ENCODE measurements at places on chromosomes 6 and 20.

DNA sequence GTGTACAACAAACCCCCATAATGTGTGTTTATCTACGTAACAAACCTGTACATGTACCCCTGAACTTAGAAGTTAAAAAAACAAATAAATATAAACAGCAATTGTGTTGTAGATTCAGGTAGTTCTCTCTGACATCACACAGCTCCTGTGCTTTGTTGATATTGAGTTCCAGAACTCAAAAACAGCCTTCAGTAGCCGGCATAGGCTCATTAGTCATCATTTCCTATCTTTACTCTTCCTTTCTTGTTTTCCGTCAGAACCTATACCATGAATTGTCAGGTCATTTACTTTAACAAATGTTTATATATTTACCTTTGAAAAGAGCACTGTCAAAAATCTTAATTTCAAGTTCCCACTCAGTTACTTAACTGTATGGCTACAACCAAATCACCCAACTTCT lies 88.8 kb downstream of the ADTRP start:
- DNase-seq: no peak

DNA sequence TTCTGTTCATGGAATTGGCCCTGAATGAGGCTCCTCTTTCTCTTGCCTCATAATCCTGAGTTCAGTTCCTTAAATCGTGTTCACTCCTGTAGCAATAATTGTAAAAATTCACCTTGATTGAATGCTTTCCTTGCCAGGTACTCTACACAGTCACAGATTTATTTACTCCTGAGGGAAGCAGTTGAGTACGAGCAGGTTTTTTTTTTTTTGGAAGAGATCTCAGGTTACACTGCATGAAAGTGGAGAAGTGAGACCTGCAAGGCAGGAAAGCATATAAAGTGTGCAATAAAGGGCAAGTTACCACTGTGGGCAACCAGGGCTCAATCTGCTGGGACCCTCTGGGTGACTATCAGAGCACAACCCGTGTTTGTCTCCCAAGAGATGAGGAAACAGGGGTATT lies 93.0 kb upstream of the DOK5 start:
- no peak for DNase-seq

DNA sequence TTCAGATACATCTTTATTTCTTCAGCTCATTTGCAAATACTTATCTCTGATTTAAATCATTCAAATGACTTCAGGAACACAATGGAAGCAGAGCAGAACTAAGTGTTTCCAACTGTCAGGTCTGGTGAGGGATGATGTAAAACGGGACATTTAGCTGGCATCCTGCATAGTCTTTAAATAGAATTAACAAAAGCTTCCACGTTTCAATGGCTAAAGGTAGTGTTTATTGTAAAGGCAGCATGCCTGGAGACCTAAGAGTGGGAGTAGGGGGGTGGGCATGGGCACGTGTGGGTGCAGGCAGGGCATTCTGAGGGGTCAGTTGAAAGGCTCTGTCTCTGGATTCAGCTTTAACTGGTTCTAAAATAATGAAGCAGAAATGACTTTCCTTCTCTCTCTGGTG lies 174.9 kb downstream of the PLCB1 start:
- no peak for DNase-seq

DNA sequence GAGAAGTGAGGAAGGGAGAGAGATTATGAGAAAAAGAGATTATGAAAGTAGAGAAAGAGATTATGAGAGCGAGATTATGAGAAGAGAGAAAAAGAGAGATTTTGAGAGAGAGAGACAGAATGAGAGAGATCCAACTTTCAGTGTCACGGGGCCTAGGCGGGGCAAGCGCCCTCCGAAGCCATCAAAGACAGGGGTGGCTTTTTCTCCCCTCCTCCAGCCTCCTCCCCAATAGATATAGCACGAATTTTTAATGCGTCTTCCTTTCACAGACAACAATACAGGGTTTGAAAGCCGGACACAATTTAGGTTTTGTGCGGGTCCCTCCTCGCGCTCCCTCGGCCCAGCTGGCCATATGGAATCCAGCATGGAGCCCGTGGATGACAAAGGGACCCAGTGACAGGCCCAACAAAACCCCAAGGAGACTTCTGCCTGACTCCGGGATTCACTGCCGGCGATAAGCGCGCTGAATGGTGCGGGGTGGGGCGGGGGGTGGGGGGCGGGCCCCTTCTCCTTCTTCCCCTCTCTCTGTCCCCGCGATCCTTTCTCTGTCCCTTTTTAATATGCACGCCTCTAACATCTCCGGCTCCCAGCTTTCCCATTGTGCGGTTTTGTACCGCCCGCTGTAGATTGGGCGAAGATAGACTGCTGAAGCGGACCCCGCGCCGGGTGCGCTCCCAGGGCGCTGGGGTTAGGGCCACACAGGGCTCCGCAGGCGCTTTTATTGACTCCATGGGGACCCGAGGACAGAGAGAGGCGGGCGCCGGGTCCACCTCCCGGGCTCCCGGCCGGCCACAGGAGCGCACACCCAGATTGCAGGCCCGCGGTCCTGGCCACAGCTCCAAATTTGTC lies 5.4 kb downstream of the NKX2-2 start:
- DNase-seq: peak; percentile 76

DNA sequence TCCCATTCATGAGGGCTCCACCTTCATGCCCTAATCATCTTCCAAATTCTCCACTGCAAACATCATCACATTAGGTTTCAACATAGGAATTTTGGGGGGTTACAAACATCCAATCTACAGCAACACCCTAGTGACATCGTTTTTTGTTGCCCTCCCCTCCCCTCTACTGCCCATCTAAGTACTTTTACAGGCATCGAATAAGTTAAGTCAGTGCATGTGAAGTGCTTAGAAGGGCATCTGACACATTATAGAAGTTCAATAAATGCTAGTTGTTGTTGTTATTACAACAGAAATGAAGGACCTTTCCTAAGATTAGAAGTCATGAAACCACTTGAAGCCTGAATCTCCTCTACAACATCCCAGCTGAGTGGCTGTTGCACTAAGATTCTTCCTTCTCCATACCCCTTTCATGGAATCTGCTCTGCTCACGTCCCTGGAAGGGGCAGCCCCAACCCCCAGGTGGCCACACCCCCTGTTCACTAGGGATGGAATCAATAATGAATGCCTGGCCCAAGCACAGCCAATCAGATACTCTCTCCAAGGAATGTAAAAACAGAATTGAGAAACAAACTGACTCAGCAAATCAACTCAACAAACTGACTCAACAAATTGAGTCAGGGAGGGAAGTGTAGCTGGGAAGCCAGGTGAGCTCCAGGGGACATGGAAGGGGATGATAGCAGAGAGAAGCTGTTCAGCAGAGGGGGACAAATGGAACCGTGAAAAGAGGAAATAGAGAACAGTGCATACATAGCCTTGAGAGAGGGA lies 3.9 kb upstream of the LRP11 start:
- DNase-seq: no peak

- no peak for DNase-seq
These were observed 68.0 kb upstream of the SMIM28 start for GRCh38 chr6:138309695-138310094.

DNA sequence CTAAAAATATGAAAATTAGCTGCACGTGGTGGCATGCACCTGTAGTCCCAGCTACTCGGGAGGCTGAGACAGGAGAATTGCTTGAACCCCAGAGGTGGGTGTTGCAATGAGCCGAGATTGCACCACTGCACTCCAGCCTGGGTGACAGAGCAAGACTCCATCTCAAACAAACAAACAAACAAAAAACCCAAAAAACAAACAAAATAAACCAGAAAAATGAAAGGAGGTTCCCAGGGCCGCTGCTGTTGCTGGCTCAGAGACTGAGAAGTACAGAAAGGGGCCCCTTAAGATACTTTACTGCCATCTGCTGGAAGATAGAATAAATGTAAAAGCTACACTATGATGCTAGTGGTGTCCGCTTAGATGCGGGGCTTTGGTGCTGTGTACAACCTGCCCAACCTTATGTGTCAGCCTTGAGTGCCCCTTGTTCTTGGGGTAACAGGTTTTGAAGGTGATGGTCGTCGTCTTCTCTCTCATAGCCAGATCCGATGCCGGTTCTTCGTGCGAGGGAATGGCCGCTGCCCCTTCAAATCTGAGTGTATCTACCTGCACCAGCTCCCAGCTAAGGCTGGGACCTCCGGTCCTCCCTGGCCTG lies 2.8 kb upstream of the FANCE start:
- DNase-seq: no peak

GRCh38 chr6:18240230-18240629 lies 24.1 kb downstream of the DEK start:
- DNase-seq: no peak

DNA sequence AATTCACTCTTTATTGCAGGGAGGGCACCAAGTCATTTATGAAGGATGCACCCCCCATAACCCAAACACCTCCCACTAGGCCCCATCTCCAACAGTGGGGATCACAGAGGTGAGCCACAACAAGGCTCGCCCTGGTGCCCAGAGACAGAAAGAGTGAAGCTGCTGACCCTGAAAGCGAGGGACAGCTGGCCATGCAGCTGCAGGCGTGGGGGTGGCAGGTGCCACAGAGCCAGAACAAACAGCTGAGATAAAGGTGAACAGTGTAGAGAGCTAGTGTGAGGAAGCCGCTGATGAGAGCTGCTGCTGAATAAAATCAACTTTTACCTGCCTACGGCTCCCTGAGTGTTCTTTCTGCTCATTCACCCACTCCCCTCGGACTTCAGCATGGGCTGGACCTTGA lies 18.8 kb upstream of the RGS17 start:
- DNase-seq: no peak

DNA sequence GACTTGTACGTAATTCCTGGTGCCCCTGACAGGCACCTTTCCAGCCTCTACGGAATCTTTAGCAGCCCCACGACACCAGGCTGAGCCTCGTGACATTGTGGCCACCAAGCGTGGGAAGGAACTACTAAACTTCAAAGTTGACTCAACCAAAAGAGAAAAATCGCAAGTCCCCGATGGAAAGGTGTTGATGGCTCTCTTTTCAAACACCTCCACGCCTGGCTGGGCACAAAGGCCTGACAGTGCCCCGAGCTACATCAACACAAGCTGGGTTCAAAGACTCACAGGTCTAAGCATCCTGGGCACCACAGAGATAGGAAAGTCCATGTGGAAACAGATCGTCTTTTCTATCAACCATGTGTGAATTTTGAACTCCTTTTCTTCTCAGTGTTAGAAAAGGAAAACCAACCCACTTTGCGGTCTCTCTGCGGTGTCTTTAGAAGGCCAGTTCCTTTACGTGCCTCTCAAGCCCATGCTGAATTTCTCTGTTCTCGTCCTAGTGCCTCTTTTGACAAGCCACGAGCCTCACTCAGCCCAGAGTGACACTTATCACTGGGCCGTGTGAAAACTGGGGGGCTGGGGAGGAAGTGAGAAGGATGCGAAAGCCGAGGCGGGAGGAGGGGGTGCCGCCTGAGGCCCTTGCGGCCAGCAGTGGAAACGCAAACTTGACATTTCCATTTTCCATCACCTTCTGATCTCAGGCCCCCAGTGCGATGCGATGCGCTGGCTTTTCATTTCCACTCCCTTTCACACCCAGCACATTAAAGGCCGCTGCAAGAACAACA lies 59.4 kb downstream of the GFOD1 start:
- no peak for DNase-seq

GRCh38 chr6:53529324-53530036 lies 15.4 kb downstream of the GCLC start:
- no peak for DNase-seq

- no peak for DNase-seq
These were observed 1.1 kb downstream of the CRIP3 start for GRCh38 chr6:43307451-43308100.

DNA sequence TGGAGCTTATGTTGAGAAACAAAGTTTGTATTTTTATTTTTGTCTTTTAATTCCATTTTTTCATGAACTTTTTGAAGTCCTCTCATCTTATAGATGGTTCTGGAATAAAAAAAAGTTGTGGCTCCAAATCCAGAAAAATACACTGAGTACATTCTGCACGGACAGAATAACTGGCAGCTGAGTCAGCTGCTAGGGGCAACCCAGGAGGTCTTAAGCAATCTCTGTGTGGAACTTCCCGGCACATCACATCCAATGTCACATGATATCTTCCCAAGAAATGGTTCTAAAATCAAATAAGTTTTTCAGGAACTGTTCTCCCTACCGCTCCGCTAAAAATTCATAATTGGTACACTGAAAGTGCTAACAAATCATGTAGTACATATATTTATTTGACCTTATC lies 29.8 kb downstream of the SLC13A3 start:
- DNase-seq: no peak

DNA sequence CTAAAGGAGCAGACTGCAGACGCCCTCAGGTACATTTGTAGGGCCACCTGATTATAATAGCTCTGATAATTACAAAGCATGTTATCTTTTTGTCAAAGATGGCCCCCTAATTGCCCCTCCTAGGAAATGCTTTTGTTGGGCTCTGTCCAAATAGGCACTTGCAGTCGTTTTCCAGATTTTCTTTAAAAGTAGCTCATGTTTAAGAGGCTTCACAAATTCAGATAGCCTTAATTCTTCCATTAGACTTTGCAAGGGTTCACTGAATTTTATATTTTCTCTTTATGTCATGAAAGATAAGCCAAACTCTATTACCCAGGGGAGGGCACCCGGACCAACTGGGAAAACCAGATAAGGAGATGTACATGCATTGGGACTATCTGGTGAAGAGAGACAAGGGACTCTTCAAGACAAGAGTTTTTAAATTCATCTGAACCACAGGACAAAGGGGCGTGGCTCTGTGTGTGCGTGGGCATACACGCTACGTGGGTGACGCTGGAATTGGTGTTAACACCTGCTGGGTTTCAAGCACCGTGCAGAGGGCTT lies 95.6 kb downstream of the TOX2 start:
- no peak for DNase-seq

GRCh38 chr20:42095221-42095620 lies 477.0 kb upstream of the CHD6 start:
- DNase-seq: no peak

GRCh38 chr6:134111062-134111677 lies 58.7 kb upstream of the SLC2A12 start:
- no peak for DNase-seq

DNA sequence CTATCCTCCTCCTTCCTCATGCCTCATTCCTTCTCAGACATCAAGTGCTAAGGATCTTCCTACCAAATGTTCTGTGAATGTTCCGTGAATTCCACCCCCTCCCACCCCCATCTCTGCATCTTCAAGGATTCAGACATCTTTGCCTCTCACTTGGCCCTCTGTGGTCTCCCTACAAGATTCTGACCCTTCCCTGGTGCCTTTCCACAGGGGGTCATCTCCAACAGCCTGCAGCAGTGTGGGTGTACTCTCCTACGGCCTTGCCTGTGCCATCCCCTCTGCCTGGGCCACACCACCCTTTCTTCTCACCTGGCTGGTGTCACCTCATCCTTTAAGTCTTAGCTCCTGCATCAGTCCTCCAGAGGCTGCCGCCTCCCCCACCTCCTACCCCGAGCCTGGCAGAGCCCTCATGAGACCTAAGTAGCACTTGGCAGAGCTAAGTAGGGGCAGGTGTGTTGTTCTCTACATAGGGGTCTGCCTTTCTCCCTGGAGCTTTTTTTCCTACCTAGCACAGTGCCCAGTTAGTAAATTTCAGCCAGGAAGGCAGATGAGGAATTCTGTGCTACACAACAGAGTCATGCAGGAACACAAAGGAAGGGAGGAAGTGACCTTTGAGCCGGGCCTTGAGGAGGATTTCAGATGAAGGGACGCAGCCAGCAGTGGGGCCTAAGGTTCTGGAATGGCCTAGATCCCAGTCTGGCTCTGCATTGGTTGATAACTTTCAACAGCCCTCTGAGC lies 43.1 kb downstream of the TM9SF4 start:
- no peak for DNase-seq

GRCh38 chr6:47141171-47141570 lies 99.0 kb upstream of the ADGRF1 start:
- no peak for DNase-seq
